ENCODE measurements at places on chromosomes 1 and 21.

- DNase-seq: no peak
Measured at GRCh38 chr1:12601700-12602658, 16.0 kb downstream of the DHRS3 start.

DNA sequence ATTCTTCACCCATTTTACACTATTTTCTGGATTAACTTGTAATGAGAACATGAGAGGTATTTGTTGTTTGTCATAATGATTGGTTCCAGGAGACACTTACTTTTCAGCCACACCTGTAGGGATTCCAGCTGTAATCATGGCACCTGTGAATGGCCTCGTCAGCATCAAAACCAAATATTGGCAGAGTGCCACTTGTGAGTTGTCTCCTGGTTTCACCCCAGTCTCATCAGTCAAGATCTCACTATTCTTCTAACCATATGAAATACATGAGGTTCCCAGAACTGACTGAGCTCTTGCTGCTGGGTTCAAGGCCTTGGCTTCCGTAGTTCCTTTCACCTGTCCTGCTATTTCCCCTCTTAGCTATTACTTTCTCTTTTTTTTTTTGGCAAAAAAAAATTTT lies 246.6 kb upstream of the ADGRL2 start:
- DNase-seq: no peak

GRCh38 chr1:8169364-8170058 lies 143.4 kb upstream of the ERRFI1 start:
- peak; percentile 36 for DNase-seq

- no peak for DNase-seq
Measured at GRCh38 chr1:69492286-69492685, 75.4 kb upstream of the LRRC7 start.

- DNase-seq: no peak
Measured at GRCh38 chr1:25037174-25038074, 107.3 kb upstream of the RUNX3 start.

- DNase-seq: no peak
Measured at GRCh38 chr1:230922620-230923019, 54.3 kb upstream of the C1orf198 start.

GRCh38 chr1:2228157-2228594 lies at the start of gene SKI:
Gene SKI (plus strand): TSS chr1:2228319. CDS start chr1:2228767, 448 bp downstream.
- DNase-seq: no peak

DNA sequence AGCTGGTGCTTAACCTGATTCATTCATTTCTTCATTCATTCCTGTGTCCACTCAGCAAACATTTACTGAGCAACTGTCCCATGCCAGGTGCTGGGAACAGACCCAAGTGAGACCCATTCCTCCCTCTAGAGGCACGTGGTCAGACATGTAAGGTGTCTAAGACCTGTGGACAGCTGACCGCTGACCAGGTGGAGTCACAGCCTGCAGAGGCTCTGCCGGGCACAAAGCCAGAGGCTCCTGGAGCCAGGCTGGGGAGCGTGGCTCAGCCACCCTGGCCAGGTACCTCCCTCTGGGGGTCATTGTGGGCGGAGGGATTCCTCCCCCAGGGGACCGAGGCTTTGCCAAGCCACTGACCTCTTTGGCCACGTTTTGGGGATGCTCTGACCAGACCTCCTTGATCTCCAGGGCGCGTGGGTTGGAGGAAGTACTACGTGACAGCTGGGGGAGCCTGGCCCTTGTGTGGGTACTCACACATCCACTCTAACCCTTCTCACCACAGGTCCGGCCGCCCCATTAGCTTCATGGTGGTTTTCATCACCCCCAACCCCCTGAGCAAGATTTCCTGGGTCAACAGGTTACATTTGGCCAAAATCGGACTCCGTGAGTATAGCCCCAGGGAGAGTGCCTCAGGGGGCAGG lies 100.3 kb downstream of the ARHGEF10L start:
- no peak for DNase-seq

DNA sequence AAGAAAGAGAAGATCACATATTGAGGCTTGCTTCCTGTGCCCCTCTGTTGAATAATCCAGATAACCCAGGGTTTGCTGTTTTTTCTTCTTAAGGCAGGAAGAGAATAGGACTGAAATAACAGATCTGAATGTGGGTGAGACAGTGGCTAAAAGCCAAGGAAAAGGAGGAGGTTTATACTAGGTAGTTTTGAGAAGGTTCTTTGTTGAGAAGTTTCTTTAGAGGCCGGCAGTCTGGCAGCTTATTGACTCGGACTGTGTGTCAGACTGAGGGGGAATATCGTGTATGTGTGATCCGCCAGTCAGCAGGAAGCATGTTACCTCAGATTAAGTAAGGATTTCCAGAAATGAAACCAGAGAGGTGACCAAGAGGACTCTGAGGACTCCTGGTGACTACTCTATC lies 119.8 kb downstream of the PLA2G4A start:
- no peak for DNase-seq

GRCh38 chr1:231203259-231204057 lies 37.6 kb upstream of the GNPAT start:
- no peak for DNase-seq

DNA sequence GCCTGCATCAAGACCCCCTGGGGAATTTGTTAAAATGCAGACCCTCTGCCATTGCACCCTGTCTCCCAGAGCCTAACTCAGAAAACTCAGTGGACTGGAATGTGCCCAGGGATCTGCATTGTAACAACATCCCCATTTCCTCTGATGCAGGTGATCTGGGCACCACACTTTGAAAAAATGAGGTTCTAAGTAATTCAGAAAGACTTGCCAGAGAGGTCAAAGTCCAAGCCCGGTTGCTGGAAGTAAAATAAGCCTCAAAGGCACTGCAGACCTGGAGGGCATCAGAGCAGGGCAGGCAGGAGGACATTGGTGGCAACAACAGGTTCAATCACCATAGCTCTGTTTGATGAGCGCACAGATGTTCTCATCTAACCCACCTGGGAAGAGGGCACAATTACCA lies 90.7 kb downstream of the SYT2 start:
- no peak for DNase-seq

GRCh38 chr1:236417336-236417735 lies 23.2 kb downstream of the EDARADD start:
- no peak for DNase-seq

DNA sequence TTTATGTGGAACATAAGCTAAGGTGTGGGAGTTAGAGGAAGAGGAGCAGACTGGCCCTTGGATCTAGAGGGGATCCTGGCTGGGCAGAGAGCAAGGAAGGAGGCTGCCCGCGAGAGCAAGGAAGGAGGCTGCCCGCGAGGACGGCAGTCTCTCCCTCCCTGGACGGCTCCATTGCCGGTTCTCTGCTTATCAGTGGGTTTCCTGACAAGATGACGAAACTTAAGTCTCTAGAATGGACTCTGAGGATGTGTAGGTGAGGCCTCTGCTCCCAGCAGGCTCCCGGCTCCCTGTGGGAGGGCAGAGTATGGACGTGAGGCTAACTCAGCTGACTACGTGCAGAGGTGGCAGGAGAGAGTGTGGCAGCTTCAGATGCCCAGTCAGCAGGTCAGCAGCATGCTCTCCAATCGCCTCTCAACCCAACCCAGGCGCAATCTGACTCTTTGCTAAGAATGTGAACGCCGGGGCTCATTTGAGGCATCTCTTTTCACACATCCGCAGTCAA lies 6.1 kb downstream of the MYBPHL start:
- no peak for DNase-seq

DNA sequence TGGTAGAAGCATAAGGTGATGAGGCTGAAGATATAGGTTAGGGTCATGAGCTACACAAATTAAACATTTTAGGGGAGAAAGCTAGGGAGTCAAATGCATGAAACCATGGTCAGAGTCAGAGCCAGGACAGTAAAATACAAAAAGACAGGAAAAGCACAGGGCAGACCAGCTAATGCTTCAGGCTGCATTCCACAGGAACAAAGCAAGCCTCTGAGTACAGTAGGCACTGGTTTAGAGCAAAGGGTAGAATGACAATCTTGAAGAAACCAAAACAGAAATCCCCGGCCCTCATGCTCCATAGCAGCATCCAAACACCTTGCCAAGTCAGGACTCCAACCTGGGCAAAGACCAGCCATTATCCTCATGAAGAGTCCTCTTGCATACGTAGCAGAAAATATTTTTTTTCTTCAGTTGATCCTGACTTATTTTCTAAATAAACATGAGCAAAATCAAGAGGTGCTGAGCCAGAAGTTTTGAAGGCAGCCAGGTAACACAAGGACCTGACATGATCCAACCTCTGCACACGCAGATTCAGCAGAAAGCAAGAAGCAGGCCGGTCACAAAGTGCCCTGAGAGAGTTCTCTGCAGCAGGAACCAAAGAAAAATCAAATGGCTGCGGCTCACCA lies 273.1 kb downstream of the TTLL7 start:
- DNase-seq: no peak

GRCh38 chr21:45592208-45592619 lies 50.0 kb upstream of the SLC19A1 start:
- DNase-seq: no peak

GRCh38 chr1:79312438-79312837 lies 305.9 kb upstream of the ADGRL4 start:
- DNase-seq: no peak

GRCh38 chr1:37862330-37862729 lies 2.9 kb upstream of the MTF1 start:
- DNase-seq: no peak

- no peak for DNase-seq
Measured at GRCh38 chr1:1373051-1373814, 1.8 kb downstream of the AURKAIP1 start.
